Natural killer cell (primary cell): ENCODE measurements at places on chromosomes 6 and 20. TPM values are rescaled to one million over a fixed set of nuclear protein-coding genes. Genes with fewer than 3 reads are reported as not detected.
A peak's percentile ranks its signal among the peaks of the same experiment; 100 is the strongest.

KCNK5 gene
- total RNA-seq: 0.16 TPM

HLA-DQA1 gene
- total RNA-seq: 39.9 TPM

BMP7 gene
- total RNA-seq: not detected

FAM162B gene
- total RNA-seq: not detected

RALY gene
- 204 TPM for total RNA-seq

MDC1 gene
- 64.5 TPM for total RNA-seq

DNA sequence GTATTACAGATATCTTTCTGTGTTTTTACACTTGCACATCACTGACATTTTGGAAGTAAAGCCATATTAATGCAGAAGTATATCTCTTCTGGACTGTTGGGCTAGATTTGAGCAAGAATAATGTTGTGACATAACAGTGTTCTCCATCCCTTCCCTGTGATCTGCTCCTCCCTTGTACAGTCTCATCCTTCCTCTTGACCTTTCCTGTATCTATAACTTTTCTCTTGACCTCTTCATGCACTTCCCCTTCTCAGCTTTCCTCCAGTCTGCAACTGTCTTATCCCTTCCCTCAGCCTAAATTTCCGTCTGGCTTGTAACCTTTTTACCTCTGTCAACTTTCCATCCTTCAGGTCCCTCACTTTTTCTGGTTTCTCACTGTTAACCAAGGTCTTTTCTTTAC lies 29.8 kb downstream of the NCOA3 start:
- DNase-seq: no peak

DNA sequence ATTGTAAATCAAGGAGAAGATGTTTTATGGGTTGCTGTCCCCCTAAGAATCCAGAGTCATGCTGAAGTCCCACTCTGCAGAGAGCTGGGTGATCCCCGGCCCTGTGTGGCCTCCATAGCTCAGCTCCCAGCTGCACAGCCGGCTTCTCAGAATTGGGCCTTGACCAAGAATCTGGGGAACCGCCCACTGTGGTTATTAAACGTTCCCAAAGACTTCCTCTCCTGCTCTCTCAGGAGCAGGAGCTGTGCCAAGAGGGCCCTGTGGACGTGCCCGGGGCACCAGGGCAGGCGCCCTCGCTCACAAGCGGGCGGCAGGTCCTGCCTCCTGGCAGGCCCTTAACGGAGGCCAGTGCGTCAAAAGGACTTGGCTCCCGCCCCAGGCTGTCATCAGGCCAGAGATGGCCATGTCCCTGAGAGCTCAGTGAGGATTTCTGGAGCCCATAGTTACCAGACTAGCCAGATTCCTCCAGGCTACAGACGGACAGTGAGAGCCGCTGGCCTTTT lies 30.4 kb downstream of the ZC3H12D start:
- no peak for DNase-seq

DNA sequence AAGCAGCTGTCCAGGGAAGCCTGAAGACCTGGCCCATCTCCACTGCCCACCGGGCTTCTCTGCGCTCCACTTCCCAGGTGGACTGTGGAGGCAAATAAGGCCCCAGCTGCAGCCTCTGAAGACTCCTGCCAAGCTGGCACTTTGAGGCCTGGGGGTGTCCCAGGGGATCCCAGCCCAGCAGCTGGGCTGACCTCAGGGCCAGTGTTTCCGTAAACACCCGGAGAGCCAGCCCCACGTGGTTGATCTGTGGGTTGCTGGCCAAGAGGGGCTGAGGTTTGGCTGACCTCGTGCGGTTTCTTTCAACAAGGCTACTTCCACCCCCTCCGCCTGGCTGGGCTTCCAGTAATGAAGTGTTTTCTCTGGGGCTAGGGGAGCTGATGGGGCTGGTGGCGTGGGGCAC lies 12.4 kb upstream of the CCN5 start:
- DNase-seq: no peak

DNA sequence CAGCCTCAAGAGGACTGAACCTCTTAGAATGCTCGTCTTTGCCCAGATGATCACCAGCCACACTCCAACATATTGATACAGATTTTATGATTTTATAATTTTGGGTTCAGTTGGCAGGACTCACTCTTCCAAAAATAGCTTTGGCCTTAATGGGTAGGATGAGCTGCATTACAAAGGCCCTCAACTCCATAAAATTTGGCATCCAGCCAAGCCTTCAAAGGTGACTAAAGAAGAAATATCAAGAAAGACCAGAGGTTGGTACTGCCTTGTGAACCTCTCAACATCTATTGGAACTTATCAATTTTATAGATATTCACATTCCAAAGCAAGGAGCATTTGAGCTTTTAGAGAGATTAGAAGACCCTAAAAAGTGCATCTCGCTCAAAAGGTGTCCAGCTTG lies 48.4 kb upstream of the SNAP25 start:
- DNase-seq: no peak

DNA sequence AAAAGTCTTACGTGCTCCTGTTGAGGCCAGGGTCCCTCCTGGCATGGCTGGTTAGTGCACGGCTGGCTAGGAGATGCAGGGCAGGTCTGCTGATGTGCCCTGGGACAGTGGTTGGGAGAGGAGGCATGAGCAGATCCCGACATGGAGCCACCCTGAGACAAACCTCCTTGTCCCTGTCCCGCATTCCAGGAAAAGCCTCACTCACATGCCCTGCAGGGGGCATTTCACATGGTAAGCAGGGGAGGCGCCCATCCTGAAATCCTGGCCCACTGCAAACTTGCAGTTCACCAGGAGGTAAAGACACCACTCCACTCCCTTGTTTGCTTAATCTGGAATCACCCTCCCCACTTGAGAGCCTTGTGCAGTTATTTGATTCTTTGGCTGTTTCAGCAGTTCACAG lies 116.7 kb upstream of the SLC24A3 start:
- no peak for DNase-seq

- peak; percentile 68 for DNase-seq
These were observed 47.8 kb downstream of the ELOVL5 start for GRCh38 chr6:53300656-53301551.

GRCh38 chr6:124961777-124962638 lies at the start of gene RNF217:
RNF217 (plus strand) TSS chr6:124962437; CDS start chr6:124962545, 108 bp downstream.
- peak; percentile 14 for DNase-seq

GRCh38 chr6:41786451-41787218 lies 859 bp upstream of the TOMM6 start:
- peak; percentile 91 for DNase-seq

DNA sequence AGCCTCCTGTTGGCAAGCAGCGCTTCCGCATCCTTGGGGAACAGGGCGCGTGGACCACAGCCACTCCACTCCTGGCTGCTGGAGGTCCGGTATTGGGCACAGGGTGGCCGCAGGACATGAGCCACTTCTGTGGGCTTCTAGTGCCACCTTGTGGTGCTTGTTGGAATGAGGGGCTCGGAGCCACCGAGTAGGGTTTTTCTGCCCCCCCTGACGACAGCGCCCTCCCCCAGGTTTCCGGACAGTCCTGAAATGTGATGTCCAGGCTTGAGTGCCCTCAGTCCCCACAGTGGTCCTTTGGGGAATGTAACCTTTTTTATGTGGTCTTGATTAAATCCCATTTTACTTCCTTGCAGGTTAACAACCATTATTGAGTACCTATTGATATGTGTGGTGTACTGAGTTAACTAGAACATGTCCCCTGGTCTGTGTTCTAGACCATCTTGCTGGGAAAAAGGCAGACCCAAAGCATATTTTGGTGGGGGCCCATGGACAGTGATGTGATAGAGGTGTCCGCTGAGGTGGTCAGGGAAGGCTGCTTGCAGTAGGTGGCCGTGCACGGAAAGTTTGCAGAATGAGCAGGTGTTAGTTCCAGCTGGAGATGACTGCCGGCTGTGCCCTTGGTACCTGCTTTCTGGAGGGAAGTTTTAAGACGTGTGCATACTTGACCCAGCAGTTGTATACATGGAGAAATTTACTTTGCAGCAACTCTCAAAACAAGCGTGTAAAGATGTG lies 70.0 kb downstream of the PTPN1 start:
- peak; percentile 49 for DNase-seq

DNA sequence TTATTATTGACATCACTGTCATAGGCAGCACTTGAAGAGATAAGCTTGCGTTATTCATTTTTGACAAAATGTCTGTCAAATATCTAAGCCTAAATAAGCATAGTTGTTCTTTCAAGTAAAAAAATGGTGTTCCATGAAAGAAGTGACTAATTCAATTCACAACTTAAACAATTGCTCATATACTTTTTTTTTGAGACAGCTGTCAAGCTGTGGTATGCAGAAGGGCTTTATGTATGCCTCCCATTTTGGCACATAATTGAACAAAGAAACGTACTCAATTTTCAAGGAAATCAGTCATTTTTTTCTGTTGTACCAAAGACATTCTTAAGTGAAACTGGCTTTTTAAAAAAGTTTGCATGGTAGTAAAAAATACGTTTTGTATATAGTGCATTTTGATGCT lies 8.5 kb downstream of the AFDN start:
- DNase-seq: no peak

DNA sequence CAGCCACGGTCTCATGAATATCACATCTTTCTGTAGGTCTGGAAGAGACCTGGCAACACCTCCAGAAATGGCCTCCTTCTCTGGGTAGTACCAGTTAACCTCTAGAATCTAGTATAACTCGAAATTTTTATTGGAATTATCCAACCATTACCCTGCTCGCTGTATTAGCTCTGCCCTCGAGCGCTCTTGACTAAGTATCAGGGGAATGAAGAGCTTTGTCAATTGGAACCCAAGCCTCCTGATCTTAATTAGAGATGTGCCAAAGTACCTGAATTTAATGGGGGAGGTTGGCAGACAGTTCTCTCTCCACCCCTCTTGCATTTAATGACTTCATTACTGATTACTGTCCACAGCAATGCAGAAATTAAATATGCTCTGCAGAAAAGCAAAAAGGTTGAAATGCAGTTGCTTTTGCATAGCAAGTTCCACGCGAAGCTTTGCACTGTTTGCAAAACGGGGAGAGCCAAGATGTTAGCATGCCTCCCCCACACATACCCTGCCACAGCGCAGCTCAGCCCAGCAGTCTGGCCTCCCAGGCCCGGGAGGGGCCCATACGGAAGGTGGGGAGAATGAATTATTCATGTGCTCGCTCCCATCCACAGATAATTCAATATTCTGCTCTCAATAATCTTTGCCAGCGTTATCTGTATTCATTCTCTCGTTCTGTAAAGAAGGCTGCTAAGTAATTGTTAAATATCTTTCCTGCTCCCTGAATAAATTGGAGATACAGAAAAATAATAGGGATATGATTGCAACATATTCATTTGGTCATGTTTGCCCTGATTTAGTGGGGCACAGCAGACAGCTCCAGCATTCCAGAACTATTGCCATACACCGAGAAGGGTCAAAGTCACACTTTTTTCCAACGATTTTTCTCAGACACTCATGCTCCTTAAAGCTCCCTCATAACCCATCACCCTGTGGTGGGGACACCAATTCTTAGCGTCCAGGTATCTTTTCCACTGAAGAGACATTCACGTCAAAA lies 305.8 kb downstream of the CDH26 start:
- DNase-seq: no peak
